ENCODE measurements at places on chromosomes 4 and X.

DNA sequence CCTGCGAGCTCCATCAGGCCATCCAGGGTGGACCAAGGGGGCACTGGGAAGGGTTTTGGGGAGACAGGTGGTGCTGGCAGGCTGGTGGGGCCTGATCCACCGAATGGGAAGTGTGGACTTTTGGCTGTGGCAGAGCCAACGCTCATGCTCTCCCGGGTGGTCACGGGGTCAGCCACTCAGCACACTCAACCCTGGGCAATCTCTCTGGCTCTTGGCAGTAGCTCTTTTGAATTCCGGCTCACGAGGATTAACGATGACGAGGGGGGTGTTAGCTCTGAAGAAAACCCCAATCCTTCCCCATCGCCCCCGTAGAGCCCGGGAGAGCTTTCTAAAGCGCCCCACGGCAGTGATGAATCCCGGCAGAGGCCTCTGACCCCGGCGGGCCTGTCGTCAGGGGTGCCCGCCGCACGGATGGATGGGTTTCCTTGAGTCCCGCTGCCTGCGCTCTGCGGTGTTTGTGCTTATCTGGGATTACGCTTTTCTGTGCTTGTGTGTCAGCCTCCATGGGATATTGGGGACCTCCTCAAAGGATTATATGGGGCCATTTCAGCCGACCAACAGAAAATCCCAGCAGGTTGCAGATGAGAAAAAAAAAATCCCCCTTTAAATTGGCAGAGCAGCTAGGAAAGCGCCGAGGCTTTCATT, 156.8 kb upstream of the PSAPL1 start:
- no peak for DNase-seq

GRCh38 chr4:184826691-184827270, 1.0 kb upstream of the ACSL1 start:
- no peak for DNase-seq

GRCh38 chr4:124977045-124977444, 264.5 kb upstream of the ANKRD50 start:
- no peak for DNase-seq

- DNase-seq: no peak
These were observed 21.1 kb downstream of the HTRA3 start for GRCh38 chr4:8290701-8290970.

- DNase-seq: no peak
These were observed 110.3 kb downstream of the SHROOM3 start for GRCh38 chr4:76545226-76545884.

- DNase-seq: no peak
These were observed 696.5 kb downstream of the ADGRL3 start for GRCh38 chr4:61896634-61897033.

- DNase-seq: no peak
These were observed 39.7 kb upstream of the PROM1 start for GRCh38 chr4:16123356-16124084.

- DNase-seq: no peak
These were observed 30.6 kb upstream of the WWC2 start for GRCh38 chr4:183068502-183068901.

- DNase-seq: no peak
These were observed 34.9 kb downstream of the RNF212 start for GRCh38 chr4:1078490-1078889.

DNA sequence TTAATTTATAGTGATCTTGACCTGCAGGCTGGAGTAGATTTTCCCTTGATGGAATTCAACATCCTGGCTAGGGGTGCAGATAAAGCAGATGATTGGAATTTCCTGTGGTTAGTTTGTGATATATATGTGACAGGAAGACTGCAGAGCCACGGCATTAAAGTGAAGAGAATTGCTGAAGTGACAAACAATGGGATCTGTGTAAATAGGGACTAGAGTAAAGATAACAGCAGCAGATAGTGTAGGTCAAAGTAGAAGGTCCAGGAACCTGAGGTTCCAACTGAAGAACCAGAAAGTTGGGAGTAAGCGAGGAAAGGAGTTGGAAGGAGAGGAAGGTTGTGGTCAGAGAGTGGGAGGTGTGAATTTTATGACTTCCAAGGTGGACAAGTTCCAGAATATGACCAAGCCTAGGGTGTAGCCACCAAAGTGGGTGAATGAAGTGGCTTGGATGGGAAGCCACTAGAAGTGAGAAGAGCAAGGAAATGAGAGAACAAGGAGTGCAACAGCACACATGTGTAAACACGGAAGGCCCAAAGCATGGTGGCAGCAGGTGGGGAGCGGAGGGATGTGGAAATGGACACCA, 325.0 kb downstream of the RAB28 start:
- DNase-seq: no peak

GRCh38 chr4:25450491-25450901, 73.4 kb downstream of the ANAPC4 start:
- DNase-seq: no peak

DNA sequence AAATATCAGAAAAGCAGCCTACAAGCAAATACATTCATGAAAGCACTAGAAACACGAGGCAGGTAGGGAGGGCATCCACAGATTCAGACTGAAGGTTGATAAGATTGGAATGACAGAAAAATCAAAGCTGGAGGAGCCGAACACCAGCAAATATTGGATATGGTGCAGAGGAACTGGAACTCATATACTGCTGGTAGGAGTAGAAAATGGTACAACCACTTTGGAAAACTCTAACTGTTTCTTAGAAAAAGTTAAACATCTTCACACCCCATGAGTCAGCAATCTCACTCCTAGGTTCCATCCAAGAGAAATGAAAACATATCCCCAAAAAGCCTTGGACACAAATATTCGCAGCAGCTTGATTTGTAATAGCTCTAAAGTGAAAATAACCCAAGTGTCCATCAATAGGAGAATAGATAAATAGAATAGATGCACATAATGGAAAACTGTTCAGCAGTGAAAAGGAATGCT, 27.1 kb downstream of the CD99L2 start:
- no peak for DNase-seq
